ENCODE measurements at places on chromosomes 3 and 15. TPM values are rescaled to one million over a fixed set of nuclear protein-coding genes. Genes with fewer than 3 reads are reported as not detected.

- peak; percentile 37 for DNase-seq
These were observed 33.4 kb upstream of the ZNF609 start for GRCh38 chr15:64426845-64427465.

GRCh38 chr3:71724584-71725270 lies 475 bp downstream of the EIF4E3 start:
- peak; percentile 30 for DNase-seq

- DNase-seq = no peak
These were observed 5.5 kb downstream of the TM2D3 start for GRCh38 chr15:101646672-101647071.

GRCh38 chr3:114809668-114810413 lies 337.2 kb downstream of the ZBTB20 start:
- DNase-seq = no peak

DNA sequence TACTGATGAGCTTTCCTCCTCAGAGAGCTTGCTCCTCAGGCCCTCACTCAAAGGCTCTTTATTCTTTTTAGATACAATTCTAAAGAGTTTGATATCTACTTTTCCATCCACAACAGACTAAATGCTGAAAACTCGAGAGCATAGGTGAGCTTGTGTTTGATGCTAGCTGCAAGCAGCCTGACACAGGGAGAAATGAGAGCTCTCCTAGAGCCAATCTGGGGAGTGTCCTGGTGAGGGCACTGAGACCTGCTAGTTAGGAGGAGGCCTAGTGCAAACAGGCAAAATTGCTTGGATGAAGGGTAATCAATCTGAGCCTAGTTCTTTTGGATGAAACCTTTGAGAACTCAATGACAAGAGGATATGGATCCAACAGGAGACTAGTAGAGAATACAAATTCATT lies 300.8 kb downstream of the ZBTB20 start:
- DNase-seq = peak; percentile 64

- DNase-seq = peak; percentile 55
These were observed 87.9 kb downstream of the LPP start for GRCh38 chr3:188241883-188242282.

GRCh38 chr15:80940331-80940730 lies 49.3 kb downstream of the MESD start:
- DNase-seq = no peak

PLXNB1 gene
- 10.7 TPM for total RNA-seq

DNA sequence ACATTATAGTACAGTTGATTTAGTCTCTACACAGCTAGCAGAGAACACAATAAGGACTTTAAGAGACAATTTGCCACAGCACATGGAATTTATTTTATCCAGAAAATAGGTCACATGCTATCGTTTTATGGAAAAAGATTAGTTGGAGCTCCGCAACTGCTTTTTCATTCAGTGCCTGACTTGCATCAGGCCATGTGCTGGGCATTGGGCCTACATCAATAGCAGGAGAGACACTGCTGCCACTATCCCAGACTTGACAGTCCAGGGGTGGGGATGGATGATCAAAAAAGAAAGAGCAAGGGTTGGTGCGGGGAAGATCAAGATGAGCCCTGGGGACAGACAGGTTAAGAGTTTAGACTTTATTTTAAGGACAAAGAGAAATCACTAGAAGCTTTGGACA lies 75.2 kb upstream of the C3orf80 start:
- DNase-seq = no peak

- DNase-seq = no peak
These were observed 1142.1 kb upstream of the CADM2 start for GRCh38 chr3:83816653-83817052.

CP gene
- total RNA-seq = 93.2 TPM

ECE2 gene
- total RNA-seq = not detected

- DNase-seq = no peak
These were observed 110.9 kb upstream of the PHLDB2 start for GRCh38 chr3:111748132-111748531.

- DNase-seq = no peak
These were observed 329.0 kb upstream of the SEMA6D start for GRCh38 chr15:47388299-47388698.

- peak; percentile 29 for DNase-seq
These were observed 95.3 kb downstream of the SLC49A4 start for GRCh38 chr3:122890077-122890719.

GNB5 gene
- 37.1 TPM for total RNA-seq

TNFSF10 gene
- not detected for total RNA-seq

GRCh38 chr3:8279886-8280550 lies 221.6 kb upstream of the LMCD1 start:
- no peak for DNase-seq

MME gene
- 540 TPM for total RNA-seq

DNA sequence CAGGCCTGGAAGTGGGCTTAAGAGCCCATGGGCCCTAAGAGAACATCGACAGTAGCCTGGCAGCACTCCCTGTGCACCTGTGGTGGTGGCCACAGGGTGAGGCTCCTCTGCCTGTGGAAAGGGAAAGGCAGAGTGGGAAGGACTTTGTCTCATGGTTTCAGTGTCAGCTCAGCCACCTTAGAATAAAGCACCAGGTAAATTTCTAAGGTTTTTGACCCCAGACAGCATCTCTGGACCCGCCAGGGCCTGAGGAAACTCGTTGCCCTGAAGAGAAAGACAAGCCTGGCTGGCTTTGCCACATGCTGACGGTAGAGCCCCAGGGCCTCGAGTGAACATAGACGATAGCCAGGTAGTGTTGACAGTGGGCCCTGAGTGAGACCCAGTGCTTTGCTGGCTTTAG lies 22.1 kb downstream of the GOLGA6A start:
- DNase-seq = no peak

DNA sequence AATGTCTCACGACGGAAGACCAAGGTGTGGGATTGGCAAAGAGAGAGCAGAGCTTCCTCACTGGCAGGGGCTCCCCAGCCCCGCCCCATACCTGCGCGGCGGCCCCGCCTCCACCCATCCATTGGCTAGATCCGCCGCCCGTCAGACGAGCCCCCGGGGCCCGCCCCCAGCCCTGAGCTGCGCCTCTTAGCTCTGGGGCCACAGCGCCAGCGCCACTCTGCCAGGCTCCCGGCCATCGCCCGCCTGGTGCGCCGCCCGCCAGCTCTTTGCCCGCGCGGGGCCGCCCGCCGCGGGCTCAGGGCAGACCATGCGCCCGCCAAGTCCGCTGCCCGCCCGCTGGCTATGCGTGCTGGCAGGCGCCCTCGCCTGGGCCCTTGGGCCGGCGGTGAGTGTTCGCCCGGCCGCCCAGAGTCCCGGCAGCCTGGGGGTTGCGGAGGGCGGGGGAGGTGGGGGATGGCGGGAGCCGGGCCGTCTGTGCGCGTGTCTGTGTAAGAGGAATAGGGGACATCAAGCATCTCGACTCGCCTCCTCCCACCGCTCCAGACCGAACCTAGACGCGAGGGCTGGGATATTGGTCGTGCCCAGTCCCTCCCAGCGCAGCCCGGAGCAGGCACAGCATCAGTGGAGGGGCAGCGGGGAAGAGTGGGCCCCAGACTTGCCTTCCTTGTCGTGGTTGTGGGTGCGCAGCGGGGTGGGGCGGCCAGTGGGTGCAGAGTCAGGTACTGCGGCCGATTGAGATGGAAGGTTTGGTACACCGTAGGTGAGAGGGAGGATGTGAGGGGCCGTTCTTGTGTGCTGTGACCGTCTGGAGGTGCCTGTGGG lies at the start of gene VIPR1:
Gene VIPR1, plus strand, starts transcription at position 215 of the 822 bp plus-strand sequence. Its CDS starts 93 bp downstream, at position 308.
- DNase-seq = peak; percentile 95

DNA sequence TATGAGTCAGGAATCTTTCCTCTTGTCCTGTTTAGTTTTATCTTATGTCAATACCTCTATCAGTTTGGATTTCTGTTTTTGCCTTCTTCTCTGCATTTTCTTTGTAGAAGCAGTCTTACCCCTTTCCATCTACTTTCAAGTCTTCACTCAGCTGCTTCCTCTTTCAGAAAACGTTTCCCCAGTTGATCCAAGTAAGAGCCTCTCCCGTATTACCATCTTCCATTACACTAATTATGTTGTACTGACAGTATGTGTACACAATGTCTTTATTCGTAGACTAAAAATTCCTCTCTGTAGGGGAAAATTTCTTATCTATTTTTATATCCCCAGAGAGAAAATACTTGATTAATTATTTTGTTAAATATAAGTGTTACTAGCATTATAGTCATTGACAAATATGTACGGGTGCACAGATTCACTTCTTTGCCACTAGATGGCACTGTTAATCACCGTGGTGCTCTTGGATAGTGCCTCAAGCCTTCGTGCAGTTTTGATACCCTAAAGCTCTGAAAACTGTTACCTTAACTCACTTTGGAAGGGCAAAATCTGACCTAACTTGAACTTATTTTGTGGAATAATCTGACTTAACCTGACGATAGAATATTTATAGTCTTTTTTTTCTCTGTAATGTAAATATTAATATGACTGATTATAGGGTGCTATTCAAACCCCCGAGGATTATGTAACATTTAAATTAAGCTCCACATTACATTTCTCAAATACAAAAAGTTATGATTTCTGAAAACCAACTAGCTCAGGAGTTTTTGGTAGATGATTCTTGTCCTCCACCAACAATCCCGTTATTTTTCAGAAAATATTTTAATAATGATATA lies 74.2 kb upstream of the POU1F1 start:
- DNase-seq = peak; percentile 69

SPINT1 gene
- total RNA-seq = not detected

DNA sequence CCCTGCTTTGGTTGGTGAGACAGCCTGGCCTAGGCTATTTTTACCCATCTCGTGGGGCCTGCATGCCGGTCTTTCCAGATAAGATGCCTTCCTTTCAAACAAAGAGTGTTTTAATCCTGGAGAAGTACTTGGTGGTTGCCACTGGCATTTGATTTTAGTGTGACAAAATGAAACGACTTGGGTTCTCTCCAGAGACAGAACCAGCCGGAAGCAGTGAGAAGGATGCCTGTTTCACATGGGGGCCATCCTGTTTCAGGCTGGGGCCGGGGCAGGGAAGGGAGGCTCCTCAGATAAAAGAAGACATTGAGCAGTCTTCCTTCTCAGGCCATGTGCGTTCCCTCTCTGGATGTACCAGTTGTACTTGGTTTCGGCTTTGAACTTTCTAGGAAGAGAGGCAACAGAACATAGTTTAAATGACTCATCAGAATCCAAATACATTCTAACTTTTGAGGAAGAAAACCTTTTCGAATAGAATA lies 74.9 kb downstream of the TOP2B start:
- no peak for DNase-seq

DNA sequence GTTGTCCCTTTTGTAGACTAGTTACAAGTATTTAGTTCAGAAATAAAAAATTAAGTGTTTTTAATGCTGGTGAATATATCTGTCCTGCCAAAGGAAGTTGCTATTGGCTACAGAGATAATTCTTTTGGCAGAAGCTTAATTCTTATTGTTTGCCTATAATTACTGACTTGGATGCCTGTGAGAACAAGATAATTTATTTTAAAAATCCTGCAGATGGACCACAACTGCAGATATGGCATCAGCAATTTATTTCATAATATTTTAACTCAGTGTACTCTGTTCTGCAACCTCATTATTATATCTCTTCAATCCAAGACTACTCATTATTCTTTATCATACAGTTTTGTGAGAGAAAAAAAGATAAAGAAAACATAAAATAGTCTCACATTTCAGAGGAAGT lies 789.8 kb downstream of the NAALADL2 start:
- no peak for DNase-seq

GRCh38 chr3:51974277-51974962 lies 444 bp upstream of the ABHD14A start:
- DNase-seq = no peak

- no peak for DNase-seq
These were observed 40.9 kb downstream of the FBN1 start for GRCh38 chr15:48604567-48604966.

DNA sequence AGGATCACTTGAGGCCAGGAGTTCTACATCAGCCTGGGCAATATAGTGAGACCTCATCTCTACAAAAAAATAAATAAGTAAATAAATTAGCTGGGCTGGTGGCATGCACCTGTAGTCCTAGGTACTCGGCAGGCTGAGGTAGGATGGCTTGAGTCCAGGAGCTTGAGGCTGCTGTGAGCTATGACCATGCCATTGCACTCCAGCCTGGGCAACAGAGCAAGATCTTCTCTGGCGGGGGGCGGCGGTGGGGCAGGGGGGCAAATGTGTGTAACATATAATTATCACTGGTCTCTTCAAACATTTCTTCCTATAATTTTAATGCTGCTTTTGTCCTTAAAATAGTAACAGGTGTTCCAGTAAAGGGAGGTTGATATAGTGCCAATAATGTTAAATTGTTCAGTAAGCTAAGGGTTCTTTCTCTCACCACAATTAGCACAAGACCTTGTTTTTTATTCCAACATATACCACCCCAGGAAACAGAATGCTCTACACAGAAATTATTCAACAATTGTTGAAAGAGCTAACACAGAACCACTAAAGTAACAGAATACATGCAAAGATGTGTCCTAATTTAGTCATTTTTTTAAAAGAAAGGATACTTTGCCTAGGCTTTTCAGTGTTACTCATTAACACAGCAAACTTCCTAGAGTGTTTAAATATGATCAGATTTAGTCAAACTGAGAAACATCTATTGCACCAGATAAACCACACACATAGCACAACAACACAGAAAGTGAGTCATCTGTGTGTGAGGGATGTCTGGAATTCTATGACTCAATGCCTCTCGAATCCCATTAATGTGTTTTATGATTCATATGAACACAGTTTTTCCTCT lies 29.1 kb downstream of the ANKRD28 start:
- peak; percentile 72 for DNase-seq

GRCh38 chr3:188442430-188442829 lies 288.5 kb downstream of the LPP start:
- DNase-seq = no peak

DNA sequence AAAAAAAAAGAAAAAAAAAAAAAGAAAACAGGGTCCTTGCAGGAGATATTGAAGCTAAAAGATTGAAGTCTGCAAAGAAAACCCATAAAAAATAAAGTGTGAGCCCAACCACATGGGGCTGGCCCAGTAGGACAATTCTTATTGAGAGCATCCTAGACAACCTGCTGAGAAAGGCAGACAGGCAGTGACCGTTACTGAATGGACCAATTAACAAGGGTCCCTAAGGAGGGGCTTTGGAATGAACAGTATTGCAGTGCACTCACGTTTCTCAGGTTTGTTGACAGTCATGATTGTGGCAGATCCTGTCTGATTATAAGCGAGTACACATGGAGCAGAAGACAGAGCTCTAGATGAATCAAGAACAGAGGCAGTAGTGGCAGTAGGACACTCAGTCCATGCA lies 168.6 kb downstream of the LSAMP start:
- no peak for DNase-seq

DNA sequence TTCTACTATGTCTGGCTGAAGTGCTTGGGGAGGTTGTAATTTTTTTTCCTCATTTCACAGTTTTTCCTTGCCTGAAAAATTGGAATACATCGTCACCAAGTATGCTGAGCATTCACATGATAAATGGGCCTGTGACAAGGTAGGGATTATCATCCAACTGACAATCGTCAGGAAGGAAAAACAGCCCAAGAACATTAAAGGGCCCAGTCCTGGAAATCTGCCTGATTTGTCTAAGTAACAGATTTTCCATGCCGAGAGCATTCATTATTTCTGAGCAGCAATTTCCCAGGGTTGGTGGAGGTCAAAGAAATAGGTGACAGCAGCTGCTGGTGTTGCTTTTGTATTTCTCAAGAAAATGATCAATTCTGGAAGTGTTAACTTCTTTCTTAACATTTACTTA lies 226.0 kb upstream of the CHRM5 start:
- peak; percentile 31 for DNase-seq

GRCh38 chr15:72098040-72098439 lies 19.9 kb downstream of the MYO9A start:
- no peak for DNase-seq

GRCh38 chr3:43794776-43795175 lies 104.0 kb downstream of the ABHD5 start:
- DNase-seq = no peak
